Upper lobe of left lung (tissue), 6 donors: ENCODE measurements at places on chromosomes 2 and 18. TPM values are rescaled to one million over a fixed set of nuclear protein-coding genes. Genes with fewer than 3 reads are reported as not detected.

The EIF4E2 gene
- total RNA-seq, result 96.4 TPM

GRCh38 chr2:113846429-113846828 lies 43.5 kb upstream of the ACTR3 start:
- no peaks in the 10 kb centered on the region for H3K27me3 ChIP-seq
- H3K4me1 ChIP-seq, result no peaks in the 10 kb centered on the region
- no peak for DNase-seq
- H3K27ac ChIP-seq, result no peak overlapping the region

DNA sequence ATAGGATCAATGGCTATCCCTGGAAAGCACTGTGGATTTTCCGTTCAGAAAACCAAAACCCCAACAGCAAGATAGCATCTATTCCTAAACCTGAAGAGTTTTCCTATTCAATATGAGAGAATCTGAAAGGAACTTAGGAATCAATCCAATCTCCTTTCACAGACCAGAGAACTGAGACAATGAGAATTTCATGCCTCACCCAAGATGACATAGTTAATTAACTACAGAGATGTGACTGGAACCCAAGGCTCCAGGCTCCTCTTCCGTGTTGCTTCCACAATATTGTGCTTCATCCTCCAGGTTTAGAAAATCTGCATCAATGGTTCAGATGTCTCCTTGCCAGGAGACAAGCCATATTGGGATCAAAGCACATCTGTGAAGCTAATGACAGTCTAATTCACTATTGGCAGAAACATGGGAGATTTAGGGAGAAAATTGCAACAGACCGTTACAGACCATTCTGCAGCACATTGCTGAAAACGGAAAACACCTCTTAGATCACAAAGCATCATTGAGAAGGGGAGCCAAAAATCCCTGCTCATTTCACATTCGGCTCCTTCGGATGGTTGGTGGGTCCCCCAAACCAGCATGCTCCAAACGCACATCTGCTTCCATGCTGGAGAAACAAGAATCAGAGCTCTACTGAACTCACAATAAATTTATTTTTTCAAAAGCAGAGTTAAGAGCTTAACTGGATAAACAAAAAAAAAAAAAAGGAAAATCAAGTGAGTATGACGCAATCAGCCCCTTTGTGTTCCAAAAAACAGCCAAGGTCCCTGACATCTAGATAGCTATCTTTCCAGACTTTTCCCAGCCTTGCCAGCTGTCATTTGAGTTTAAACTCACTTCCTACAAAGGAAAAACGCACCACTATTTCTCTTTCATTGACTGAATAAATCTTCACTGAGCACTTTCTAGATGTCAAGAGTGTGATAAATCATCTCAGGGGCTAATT lies 290.3 kb downstream of the C1D start:
- no peak overlapping the region for H3K4me3 ChIP-seq
- no peaks in the 10 kb centered on the region for H3K27me3 ChIP-seq
- H3K27ac ChIP-seq, result no peak overlapping the region
- no peaks in the 10 kb centered on the region for H3K36me3 ChIP-seq

GRCh38 chr2:240024766-240025165 lies 376 bp downstream of the NDUFA10 start:
- DNase-seq, result no peak
- H3K27me3 ChIP-seq, result no peaks in the 10 kb centered on the region
- H3K4me3 ChIP-seq, result peak overlapping the region; percentile 93

DNA sequence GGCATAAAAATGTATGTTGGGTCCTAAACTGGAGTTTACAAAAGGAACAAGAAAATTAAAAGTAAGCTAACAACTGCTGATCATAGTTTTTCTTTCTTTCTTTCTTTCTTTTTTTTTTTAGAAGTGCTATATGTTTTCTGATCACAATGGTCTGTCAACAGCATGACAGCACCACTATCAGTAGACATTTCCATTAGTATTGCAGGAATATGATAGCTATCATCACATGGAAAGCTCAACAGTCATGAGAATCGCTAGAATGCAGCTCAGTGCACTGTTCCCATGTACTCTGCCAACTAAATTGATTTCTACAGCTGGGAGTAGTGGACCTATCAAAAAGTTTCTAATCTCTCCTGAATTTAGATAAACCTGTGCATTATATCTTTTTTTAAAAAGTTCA lies 950.3 kb upstream of the ACVR2A start:
- no peaks in the 10 kb centered on the region for H3K4me1 ChIP-seq
- H3K27ac ChIP-seq, result no peak overlapping the region
- H3K36me3 ChIP-seq, result no peaks in the 10 kb centered on the region
